Activated CD8-positive, alpha-beta memory T cell treated with anti-CD3 and anti-CD28 coated beads for 4 hours (primary cell): ENCODE measurements at places on chromosomes 1 and 21.

- no peak for DNase-seq
Observed at GRCh38 chr1:164772635-164773034, 213.7 kb downstream of the PBX1 start.

DNA sequence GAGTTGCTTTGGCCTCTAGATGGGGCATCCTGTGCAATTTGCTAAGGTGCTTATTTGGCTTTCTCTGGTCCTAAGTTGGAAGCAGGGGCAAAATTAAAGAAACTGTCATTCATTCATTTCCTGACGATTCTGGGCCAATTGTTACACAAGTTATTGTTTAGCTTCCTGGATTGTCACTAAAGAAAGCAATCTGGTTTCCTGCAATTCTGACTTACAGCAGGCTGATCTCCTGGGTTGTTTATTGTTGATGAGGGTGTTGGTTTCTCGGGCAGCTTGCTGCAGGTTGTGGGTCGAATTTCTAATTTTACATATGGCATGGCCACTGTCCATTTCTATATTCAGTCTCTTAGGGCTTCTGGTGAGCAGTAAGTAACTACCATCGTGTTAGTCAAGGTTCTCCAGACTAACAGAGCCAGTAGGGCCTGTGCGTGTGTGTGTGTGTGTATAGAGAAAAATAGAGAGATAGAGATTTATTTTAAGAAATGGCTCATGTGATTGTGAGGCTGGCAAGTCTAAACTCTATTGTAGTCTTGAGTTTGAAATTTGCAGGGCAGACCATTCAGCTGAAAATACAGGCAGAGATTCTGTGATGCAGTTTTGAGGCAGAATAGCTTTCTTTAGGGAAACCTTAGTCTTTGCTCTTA lies 30.4 kb downstream of the CTH start:
- DNase-seq = no peak

- DNase-seq = no peak
Observed at GRCh38 chr1:56788102-56788501, 31.1 kb downstream of the FYB2 start.

GRCh38 chr1:91877574-91878208 lies 8.3 kb downstream of the TGFBR3 start:
- no peak for DNase-seq

DNA sequence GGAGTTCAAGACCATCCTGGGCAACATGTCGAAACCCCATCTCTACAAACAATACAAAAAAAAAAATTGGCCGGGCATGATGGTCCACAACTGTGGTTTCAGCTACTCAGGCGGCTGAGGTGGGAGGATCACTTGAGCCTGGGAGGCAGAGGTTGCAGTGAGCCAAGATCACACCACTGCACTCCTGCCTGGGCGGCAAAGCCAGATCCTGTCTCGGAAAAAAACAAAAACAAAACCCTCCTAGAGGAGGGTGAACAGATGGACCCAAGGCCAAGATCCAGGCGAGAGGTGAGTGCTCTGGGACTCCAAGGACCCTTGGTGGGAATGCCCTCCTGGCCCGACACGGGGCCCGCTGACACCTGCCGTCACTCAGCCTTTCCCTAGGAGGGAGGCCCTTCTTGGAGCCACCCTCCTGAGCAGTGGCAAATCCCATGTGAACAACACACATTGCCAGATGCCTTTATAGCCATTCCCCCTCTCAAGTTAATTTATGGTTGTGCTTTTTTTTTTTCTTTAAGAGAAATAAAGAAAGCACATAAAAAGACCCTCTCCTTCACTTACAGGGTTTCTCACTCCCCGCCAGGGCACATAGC lies 380 bp downstream of the TFF2 start:
- DNase-seq = no peak

GRCh38 chr1:70202173-70202758 lies 3.1 kb downstream of the LRRC40 start:
- DNase-seq = no peak

DNA sequence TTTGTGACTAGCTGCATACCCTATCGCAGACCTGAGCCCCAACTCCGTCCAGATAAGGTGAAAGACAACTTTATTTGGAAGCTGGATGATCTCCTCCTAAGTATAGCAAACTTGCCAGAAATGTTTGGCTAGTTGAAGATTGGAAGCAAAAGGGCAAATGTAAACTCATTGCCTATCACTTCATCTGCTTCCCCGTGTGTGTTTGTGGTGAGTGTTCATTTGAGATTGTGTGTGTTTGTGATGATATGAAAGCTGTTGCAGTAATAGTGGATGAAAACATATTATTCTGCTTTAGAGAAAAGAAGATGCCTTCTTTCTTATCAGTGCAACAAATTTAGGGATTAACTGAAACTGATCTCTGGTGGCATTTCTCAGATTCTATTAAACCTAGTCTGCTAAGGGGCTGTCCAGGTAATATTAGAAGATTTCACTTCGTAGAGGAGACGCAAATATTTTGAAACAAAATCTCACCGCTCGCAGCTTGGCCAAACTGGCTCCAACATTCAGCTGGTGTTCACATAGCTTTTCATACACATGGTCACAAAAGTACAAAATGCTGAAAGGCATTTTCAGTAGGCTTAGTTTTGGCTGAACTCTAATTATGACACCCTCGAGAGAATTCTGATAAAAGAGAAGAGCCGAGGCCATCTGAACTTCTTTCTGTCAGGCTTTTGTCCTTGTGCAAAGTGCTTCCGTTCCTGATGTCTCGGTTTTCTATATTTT lies 1.1 kb downstream of the TBX19 start:
- no peak for DNase-seq

DNA sequence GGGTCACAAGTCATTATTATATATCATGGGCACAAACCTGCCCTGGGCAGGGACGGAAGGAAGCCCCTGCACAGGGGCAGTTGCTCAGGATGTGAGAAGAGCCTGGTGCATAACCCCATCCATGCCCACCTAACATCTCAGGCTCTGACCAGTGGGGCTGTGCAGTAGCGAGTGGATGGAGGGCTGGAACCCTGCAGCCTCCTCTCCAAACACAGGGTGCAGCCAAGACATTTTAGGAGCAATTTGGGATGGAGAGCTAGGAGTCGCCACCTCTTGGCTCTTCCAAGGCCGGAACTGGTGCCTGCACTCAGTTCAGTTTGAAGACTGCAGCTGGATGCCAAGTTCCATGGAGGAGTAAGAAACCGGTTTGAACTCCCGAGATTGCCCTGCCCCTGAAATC lies 2.8 kb downstream of the MX1 start:
- DNase-seq = no peak

GRCh38 chr21:25637851-25638659 lies 1.0 kb upstream of the JAM2 start:
- no peak for DNase-seq

GRCh38 chr1:26459148-26459547 lies 13.1 kb upstream of the HMGN2 start:
- DNase-seq = no peak

- no peak for DNase-seq
Observed at GRCh38 chr1:75693551-75693950, 31.0 kb upstream of the ACADM start.

DNA sequence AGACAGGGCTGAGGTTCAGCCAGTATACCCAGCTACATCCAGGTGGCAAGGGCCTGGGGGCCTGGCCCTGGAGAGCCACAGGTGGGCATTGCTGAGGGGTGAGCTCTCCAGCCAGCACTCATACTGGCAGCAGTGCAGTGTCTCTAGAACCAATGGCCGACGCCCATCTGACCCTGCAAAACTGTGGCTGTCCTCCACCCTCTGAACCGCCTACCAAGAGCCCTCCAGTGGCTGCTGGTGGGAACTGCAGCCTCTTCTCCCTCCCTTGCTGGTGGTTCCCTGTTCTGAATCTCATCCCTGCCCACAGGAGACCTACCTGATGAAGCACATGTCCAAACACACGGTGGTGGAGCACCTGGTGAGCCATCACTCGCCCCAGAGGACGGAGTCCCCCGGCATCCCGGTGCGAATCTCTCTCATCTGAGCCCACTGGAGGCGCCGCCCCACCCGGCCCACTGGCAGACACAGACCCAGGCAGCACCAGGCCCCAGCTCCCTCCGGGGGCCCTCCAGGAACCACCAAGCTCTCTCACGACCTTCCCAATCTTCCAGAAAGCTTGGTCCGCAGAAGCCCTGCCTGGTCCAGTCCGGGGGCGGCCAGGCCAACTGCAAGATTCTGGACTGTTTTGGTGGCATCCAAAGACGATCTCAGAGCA lies 22.1 kb downstream of the A3GALT2 start:
- peak; percentile 30 for DNase-seq

DNA sequence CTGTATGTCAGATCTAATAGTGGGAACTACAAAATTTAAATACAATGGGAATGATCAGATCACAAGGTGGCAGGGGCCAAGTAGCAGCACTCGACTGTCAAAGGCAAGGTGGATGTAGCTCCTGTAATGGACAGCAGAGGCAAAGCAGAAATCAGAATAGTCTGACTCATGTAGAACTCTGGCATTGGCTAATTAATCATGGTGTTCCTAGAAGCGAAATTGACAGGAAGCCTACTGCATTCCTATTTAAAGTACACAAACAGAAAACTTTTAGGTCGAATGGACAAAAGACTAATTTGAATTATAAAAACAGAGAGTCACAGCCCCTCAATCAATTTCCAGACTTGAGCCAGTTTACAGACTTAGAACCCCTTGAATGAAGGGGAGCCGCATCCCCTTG lies 17.4 kb upstream of the IL12RB2 start:
- DNase-seq = no peak

- no peak for DNase-seq
Observed at GRCh38 chr1:236627727-236628408, 23.6 kb upstream of the HEATR1 start.

GRCh38 chr1:143584508-143584907 lies 387.3 kb downstream of the FAM72C start:
- no peak for DNase-seq

- DNase-seq = no peak
Observed at GRCh38 chr1:39407510-39407895, 83.9 kb upstream of the BMP8A start.

GRCh38 chr1:115351143-115351542 lies 13.1 kb upstream of the NGF start:
- no peak for DNase-seq

- DNase-seq = no peak
Observed at GRCh38 chr1:52633291-52633754, 355 bp downstream of the SHISAL2A start.

DNA sequence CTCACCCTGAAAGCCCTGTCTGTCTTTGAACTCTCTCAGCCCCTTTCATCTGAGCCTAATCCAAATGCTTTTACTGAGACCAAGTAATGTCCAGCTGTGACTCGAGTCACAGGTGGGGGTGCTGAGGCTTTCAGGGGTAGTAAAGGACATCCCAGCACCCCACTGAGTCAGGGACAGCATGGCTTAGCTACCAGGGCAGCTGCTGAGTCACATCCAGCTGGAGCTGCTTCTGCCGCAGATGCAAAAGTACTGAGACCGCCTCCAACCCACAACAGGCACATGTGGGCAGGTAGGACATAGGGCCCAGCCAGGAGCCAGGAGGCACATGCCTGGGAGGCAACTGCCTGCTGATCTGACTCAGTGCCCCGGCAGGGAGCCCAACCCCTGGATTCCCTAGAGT lies 6.7 kb upstream of the VSIG8 start:
- DNase-seq = no peak

GRCh38 chr1:32353431-32353830 lies 8.9 kb downstream of the FAM229A start:
- DNase-seq = no peak

DNA sequence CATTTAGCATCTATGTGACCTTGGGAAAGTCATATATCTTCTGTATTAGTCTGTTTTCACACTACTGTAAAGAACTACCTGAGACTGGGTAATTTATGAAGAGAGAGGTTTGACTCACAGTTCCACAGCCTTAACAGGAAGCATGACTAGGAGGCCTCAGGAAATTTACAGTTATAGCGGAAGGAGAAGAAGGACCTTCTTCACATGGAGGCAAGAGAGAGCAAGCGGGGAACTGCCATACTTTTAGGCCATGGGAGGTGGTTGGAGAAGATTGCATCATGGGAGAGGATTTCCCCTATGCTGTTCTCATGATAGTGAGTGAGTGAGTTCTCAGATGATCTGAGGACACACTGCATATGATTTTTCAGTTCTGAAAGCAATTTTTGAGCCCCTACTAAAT lies 87.9 kb downstream of the CLEC20A start:
- no peak for DNase-seq

DNA sequence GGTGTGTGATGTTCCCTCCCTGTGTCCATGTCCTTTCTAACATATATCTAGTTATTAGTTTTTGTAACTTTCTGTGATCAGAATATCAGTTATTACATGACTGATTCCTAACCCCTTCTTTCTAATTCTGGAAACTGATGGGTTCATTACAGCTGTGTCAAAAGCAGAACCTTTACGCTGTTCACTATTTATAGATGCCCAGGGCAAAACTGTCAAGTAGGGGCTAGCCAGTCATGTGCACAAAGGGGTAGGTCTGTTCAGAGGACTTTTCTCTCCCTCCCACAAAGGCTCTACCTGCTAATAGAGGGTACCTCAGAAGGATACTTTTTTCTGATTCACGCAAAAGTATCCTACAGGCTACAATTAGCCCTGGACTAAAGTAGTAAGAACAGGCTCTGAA lies 79.2 kb downstream of the NRDC start:
- DNase-seq = no peak

- no peak for DNase-seq
Observed at GRCh38 chr1:196997423-196997822, 20.1 kb downstream of the CFHR5 start.

GRCh38 chr1:24776821-24777220 lies 31.6 kb downstream of the CLIC4 start:
- no peak for DNase-seq

- DNase-seq = no peak
Observed at GRCh38 chr21:15638856-15639549, 90.8 kb upstream of the USP25 start.

GRCh38 chr1:208737161-208737560 lies 493.0 kb upstream of the PLXNA2 start:
- no peak for DNase-seq

DNA sequence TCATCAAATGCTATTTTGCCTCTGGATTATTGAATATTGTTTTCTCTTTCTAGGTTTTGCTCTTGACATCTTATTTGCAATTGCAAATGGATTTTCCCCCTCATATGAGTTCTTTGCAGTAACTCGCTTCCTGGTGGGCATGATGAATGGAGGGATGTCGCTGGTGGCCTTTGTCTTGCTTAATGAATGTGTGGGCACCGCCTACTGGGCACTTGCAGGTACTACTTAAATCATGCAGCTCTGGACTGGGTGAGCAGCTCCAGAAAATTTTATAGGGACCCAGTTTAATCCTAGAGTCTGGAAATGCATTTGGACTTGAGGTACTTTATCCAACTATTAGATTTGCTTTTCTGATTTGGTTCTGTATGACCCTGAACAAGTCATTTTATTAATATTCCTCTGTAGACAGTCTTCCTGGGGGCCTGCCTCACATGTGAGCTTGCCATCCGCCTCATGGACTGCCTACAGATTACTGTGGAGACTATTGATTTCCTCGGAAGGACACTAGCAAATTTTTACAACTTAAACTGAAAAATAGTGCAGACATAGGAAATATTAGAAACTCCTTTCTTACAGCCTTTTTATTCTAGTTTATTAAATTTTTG lies 44.5 kb downstream of the SLC22A15 start:
- no peak for DNase-seq

DNA sequence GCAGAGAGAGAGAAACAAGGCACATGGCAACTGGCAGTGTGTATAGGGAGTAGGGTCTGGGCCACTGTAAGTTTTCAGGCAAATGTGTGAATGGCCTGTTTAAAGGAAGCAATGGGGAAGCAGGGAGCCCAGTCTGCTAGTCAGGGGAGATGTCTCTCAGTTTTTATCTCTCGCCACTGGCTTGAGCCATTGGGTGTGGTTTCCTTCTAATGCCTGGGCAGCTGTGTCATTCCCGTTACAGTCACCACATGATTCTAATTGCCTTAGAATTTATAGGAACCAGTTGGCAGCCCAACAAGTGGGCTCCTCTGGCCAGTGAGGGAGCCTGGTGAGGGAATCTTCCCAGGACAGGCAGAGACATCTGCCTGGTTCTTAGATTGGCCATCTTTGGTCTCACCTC lies 182.4 kb downstream of the DISC1 start:
- no peak for DNase-seq
